Stimulated activated CD8-positive, alpha-beta memory T cell treated with anti-CD3 and anti-CD28 coated beads, Interleukin-4, amount 100 ng/mL, for 4 hours (primary cell): ENCODE measurements at places on chromosomes 2 and 18.

DNA sequence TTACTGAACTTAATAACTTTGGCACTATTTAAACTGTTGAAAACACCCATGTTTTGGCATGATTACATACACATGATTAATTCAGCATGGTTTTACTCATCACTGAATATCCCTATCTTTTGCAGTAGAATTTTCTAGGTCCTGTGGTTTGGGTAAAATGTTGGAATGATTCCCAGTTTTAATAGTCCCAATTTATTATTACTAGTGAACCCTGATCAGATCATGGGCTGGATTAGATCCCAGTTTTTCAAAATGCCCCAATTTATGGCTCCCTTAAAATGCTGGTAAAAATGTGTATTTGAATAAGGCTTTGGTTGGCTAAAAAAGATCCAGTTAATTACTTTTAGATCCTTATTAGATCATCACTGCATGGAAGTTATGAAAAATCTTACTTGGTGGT, 273.6 kb upstream of the NRP2 start:
- DNase-seq = no peak

DNA sequence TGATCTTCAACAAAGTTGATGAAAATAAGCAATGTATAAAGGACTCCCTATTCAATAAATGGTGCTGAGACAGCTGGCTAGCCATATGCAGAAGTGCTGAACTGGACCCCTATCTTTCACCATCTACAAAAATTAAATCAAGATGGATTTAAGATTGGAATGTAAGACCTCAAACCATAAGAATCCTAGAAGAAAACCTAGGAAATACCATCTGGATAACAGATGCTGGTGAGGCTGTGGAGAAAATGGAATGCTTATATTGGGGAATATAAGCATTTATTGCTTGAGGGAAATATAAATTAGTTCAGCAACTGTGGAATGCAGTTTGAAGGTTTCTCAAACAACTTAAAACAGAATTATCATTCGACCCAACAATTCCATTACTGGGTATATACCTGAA, 89.6 kb downstream of the GCA start:
- no peak for DNase-seq

DNA sequence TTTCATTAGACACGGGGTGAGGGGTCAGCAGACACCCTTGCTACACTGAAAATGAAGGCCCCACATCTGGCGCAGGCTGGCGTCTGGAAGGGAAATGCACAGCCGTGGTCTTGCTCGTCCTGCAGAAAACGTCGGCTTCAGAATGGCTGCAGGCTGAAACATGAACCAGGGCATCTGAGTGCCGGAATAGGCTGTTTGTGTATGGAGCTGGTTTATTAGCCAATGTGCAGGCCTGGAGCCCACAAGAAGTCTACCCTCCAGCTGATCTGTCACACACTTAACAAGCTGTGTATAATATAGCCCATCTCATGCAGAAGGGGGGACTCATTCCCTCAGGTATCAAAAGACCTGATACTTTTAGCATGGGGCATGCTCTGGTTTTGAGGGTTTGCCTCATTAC, 153.4 kb upstream of the SOX11 start:
- no peak for DNase-seq

- DNase-seq = no peak
These were observed 4.0 kb upstream of the BIN1 start for GRCh38 chr2:127110985-127111384.

GRCh38 chr2:40256649-40257048, 195.2 kb downstream of the SLC8A1 start:
- no peak for DNase-seq

DNA sequence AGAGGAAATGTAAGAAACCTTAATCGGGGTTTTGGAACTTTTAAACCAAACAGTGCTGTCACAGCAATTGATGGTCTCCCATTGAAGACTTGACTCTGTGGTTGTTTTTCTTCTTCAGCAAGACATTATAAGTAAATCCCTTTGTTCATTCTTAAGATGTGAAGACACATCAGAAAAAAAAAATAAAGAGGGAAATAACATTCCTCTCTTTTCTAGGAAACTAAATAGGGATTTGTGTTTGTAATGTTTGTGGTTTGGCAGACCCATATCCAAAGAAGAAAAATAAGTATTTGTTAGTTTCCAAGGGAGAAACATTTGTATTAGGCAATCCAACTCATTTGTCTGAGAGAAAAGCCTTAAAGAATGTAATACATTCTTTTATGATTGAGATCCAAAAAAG, 359.9 kb downstream of the DSC3 start:
- no peak for DNase-seq

GRCh38 chr2:3742743-3743508, 39.6 kb downstream of the DCDC2C start:
- no peak for DNase-seq

DNA sequence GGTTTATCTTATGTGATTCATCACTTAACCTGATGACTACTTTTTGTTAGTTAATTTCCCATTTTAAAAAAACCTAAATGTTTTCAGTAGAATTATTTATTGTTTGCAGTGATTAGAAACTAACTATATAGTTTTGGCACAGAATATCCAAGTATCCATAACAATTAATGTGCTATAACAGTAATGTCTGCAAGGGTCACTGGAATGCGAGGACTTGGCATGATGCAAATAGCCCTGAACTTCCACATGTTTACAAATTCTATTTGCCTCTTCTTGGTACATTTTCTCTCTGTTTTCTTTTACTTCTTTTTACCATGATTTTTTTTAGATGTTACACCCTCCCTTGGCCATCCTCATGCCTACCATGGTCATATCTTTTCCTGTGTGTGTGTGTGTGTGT, 49.3 kb upstream of the GALNT3 start:
- DNase-seq = no peak

- DNase-seq = no peak
These were observed 3.0 kb upstream of the HS1BP3 start for GRCh38 chr2:20653695-20654534.

GRCh38 chr2:241150660-241151530, 628 bp downstream of the PPP1R7 start:
- DNase-seq = no peak

GRCh38 chr2:230614913-230615332, 97.7 kb upstream of the CAB39 start:
- no peak for DNase-seq

DNA sequence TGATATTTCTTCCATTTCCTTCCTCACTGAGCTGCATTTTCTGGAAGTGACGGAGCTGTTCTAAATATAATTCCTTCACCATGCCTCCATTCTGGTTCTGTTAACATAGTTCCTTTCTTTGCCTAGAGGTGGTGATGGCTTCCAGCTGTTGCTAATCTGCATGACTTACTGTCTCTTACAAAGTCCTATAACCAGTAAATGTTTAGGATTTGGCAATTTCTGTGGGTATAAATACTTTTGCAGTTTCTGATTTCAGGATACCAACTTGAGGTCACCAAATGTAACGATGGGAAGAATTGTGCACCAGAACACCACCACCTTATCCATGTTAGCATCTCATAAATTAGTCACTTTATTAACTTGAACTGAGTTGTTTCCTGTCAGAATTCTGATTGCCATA, 101.7 kb upstream of the FN1 start:
- DNase-seq = no peak

GRCh38 chr2:37676274-37676673, 4.8 kb upstream of the CDC42EP3 start:
- no peak for DNase-seq

DNA sequence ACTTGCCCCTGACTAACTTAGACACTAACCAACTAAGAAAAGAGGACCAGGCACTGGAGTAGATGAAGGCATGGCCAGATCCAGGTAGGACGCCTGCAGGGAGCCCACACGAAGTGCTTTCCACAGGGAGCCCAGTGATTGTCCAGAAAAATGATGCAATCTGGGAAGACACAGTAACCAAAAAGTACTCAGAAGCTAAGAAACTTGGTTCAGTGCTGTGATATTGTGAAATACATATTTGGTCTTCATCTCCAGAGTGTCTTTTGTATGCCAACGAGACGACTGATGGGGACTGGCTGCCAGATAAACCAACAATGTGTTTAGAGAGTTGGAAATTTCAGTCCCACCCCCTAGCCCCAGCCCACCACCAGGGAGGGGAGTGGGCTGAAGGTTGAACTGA, 135.0 kb downstream of the SP3 start:
- no peak for DNase-seq

DNA sequence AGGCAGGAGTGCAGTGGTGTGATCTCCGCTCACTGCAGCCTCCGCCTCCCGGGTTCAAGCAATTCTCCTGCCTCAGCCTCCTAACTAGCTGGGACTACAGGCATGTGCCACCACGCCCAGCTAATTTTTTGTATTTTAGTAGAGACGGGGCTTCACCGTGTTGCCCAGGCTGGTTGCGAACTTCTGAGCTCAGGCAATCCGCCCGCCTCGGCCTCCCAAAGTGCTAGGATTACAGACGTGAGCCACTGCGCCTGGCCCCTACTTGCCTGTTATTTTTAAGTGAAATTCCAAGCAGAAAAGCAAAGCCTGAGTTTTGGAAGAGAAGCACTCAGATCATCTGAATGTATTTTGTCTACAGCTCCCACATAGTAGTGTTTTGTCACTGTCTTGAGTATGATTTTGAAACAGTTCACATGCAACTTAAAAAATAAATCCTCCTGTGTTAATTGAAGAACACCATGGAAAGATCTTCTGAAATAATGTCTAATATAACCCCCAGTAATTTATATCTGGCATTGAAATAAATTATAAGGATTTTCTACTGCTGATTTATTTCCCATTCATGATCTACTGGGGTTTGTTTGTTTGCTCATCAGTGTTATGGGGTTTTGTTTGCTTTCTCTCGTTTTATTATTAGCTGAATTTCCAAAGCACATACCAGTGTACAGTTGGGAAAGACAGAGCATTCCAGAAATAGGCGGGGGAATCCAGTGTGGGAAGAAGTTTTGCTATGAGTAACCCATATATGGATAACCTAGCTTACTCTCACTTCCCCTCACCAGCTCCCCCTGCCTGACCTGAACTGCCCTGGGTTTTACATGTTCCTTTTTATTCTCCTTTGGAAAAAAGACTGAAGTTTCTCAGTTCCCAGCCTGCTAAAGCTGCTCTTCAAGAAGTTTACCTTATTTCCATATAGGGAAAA, 80.1 kb upstream of the MAP3K20 start:
- DNase-seq = no peak

GRCh38 chr18:46555724-46556123, 101.3 kb downstream of the LOXHD1 start:
- DNase-seq = no peak

GRCh38 chr2:143058851-143059250, 70.4 kb upstream of the ARHGAP15 start:
- no peak for DNase-seq
